ENCODE measurements at places on chromosomes 12 and 14.

DNA sequence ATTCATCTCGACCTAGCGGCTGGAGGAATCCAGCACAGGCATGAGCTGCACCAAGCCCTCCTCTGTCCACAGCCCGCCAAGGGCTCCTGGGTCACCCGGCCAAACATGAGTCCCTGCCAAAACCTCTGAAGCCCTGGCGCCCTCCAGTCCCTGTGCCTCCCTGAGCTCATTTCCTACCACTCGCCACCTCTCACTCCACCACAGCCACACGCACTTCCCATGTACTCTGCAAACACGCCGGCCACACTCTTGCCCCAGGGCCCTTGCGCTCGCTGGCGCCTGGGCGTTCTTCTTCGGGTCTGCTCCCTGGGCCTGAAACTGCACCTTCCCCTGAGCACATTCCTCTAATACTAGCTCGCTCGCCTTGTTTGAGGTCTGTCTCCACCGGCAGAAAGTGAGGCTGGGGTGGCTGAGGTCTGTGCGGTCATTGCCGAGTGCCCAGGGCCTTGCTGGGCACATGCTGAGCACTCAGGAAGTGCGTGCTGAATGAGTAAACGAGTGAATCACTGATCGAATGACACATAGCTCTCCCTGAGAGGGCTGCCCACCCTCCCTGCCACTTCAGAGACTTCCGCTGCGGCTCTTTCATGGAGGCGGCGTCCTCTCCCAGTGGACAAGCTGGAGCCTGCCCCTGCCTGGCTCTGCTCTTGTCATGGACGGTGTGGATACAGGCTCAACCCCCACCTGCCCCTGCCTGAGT is 33.7 kb upstream of the DLK1 start:
- no peak for DNase-seq

DNA sequence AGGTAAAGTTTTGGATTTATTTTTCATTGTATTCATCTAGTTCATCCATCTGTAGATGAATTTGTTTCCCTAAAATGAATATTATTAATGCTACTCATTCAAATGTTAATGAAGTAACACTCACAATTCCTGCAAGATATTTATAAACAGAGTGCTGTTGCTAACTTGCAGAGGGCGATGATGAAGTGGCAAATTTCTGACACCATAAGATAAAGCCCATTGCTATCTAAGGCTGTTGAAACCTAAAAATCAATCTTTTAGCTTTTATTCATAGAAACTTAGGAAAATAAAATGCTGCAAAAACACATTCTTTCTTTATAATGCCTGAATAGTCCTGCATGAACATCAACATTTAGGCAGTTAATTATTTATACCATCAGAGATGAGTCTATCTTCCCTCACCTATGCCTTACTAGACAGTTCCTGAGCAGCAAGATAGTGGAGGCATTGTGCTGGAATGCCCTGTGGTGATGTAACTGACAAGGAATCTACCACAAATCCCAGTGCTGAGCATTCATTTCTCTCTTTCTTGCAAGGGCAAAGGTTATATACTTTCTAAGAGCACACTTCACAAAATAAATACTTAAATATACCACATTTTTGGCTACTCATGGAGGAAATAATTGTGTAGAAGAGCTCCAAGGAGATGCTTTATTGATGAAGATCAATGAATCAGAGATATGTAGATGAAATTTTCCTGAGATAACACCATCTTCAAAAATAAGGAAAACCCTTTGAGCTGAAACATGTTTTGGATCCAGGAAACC is 57.6 kb downstream of the LMNTD1 start:
- DNase-seq = no peak

DNA sequence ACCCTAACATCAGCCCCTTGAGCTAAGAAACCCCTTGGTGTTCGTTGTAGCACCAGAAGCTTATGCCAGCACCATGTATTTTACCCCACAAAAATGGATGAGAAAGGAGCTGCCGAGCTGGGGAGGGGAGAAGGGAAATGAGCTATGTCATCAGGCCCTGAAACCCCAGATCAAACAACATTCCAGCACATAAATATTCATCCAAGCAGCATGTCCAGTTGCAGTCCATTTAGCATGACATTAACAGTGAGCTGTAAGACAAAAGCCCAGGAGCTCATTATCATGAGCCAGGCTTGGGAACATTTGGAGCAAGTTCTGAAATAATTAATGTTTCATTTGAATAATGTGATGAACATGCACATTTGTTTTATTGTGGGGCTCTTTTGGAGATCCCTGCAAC is 630.1 kb upstream of the TMEM132C start:
- no peak for DNase-seq

DNA sequence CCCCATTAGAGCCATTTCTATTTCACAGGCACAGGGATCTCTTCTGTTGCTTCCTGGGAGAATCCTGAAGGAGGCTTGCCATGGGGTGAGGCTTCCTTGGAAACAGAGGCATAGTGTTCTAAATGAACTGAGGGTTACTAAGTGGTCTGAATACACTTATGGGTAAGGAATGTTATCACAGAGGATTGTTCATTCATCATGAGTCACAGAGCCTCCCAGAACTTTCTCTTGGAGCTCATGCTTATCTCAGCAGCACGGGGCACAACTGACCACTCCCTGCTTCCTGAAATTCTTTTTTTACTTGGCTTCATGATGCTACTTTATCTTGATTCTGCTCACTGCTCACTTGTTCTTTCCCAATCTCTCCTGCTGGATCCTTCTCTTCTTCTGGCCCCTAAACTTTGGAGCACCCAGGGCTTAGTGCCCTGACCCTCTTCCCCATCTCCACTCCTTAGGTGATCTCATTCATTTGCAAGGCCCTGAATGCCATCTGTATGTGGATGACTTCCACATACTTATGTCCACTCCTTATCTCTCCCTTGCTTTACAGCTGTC is 57.9 kb downstream of the ANO6 start:
- DNase-seq = no peak

DNA sequence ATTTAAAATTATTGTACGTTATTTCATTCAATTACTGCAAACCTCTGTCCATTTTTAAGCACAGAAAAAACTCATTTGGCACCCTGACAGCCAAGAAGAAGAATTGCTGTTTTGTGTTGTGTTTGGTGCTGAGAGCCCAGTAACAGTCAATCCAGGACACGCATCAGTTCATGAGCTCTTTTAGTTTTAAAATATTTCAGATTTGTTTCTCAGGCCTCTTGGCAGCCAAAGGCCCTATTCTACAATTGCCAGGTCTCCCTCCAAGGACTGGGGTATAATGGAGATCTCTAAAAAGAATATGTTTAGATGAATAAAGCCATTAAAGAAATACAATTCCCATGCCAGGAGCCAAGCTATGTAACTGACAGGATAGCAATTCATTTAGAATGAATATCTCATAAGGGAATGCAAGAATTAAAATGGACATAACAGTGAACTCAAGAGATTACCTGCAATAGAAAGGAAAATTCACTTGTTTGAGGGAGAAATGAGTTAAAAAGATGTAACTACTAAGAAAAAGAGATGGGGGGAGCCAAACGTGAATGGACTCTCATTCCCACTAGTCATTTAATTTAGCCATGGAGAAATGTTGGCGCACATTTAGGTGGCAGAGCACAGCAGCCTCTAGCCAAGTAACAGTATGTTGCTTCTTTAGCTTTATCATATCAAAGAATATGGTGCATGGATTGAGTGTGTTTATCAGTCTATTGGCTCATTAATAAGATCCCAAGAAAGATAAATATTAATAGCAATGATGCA is 140.6 kb upstream of the PELI2 start:
- no peak for DNase-seq

GRCh38 chr12:44000309-44000952 is 164.6 kb downstream of the TMEM117 start:
- no peak for DNase-seq
